ENCODE measurements at places on chromosomes 16 and 17.

DNA sequence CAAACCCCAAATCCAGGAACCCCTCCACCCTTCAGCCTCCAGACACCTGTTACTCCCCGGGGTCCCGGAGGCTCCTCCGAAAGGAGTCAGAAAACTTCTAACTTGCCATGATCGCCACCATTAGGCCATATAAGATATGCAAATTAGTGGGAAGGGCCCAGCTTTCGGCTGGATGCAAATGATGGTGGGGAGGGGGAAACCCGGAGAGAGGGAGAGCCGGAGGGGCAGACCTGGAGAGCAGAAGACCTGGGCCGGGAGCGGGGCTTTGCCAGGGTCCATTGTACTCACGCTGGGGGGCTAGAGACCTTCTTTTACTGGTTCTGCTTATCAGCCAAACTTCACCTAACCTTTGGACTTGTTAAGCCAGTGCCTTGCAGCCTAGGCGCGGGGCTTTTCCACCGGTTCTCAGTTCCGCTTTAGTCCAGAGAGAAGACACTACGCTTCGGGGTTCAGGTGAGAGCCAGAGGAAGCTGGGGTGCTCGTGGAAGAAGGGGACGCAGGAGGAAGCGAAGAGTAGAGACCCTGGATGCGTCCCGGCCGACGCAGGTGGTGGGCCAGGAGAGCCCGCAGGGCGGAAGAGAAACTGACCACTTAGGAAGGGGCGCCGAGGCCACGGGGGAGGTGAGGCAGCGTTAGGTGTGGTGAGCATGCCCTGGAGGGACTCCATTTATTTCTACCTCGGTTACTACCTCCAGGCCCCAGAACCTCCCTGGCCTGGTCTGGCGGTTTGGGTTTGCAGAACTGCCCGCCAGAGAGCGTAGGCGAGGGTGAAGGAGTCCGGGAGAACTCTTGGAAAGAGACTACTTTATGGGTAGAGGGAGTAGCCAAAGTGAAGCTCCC lies at the start of gene HNF1B:
Gene HNF1B, minus strand, starts transcription at position 99 of the 840 bp plus-strand sequence. CDS start 175 bp downstream, outside the sequence.
- DNase-seq = no peak

- peak; percentile 60 for DNase-seq
Measured at GRCh38 chr16:85253084-85253941, 141.0 kb upstream of the CIBAR2 start.

DNA sequence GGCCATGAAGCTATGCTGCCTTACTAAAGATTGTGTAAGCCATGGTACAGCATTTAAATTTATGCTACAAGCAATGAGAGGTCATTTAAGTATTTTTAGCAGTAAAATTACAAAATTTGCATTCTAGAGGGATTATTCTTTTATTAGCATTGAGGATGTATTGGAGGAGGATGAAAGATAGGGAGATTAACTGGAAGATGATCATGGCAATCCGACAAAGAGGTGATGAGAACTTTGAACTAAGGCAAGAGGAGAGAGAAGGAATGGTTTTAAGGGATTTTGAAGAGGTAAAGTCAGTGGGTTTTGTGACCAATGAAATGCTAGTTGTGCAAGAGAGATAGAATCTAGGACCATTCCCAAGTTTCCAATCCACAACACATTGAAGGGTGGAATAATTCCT lies 129.9 kb downstream of the SNX11 start:
- DNase-seq = no peak

DNA sequence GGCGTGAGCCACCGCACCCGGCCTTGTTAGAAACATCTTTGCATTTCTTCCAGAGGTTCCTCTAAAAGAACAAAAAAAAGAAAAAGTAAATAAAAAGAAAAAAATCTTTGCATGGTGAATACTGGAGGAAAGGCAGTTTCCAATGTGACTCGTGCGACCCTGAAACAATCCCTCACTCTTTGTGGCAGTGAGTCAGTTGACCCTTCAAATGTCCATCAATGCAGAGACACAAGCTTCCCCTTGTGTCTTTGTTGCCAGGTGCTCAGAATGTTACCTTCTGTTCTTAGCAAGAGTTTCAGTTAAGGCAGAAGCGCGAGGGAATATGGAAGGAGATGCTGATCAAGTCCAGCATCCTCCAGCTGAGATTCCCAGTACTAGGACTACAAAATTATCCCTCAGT lies 16.4 kb downstream of the CACNG4 start:
- DNase-seq = no peak

DNA sequence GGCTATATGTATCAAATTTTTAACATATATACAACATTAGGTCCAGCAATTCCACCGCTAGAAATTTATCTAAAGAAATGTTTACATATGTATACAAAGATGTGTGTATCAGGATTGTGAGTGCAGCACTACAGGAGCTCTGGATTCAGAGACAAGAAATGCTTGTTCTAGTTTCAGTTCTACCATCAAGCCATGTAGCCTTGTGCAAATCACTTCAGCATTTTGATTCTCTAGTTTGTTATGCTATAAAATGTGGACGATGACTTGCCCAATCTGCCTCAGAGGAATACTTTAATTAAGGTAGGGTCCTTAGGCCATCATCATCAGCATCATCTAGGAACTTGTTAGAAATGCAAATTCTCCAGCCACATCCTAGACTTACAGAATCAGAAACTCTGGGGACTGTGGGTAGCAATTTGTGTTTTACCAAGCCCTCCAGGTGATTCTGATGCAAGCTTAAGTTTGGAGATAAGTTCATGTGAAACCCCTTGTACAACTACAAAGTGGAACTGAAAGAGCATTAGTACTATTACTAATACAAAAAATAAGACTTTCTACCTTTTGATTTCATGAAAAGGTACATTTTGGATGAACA lies 131.2 kb upstream of the CORO6 start:
- DNase-seq = no peak

- no peak for DNase-seq
Measured at GRCh38 chr17:57862694-57863667, 13.1 kb upstream of the MRPS23 start.

GRCh38 chr16:15464401-15465186 lies 30.2 kb downstream of the BMERB1 start:
- no peak for DNase-seq

GRCh38 chr17:42221886-42222745 lies 27.8 kb upstream of the GHDC start:
- DNase-seq = peak; percentile 20

- DNase-seq = no peak
Measured at GRCh38 chr16:57007530-57007929, 18.2 kb downstream of the NLRC5 start.

- DNase-seq = no peak
Measured at GRCh38 chr17:34525651-34526050, 53.7 kb upstream of the TMEM132E start.

- DNase-seq = peak; percentile 20
Measured at GRCh38 chr16:50313596-50314478, 47.5 kb downstream of the ADCY7 start.

GRCh38 chr16:3824121-3824795 lies 56.3 kb downstream of the CREBBP start:
- DNase-seq = no peak

DNA sequence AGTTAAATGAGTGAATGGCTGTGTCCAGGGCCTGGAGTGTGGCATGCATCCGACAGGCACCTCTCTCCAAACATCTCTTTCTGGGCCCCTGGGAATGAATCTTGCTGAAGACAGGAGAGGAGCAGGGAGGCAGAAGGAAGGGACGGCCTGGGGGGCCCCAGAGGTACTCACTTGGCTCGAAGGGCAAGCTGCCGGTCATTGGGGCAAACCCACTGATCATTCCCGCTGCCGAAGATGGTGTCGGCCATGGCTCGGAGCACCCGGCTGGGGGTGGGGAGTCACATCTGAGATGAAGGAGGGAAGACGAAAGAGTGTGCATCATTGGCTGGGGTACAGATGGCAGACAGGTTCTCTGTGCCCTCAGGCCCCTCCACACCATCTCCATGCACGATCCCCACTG lies 25.3 kb downstream of the RPH3AL start:
- no peak for DNase-seq

All from stimulated activated CD8-positive, alpha-beta memory T cell treated with anti-CD3 and anti-CD28 coated beads, Interleukin-2, amount 100 ng/mL, for 48 hours (primary cell).